Caco-2 (cell line): ENCODE measurements at places on chromosomes 12 and 14. TPM values are rescaled to one million over a fixed set of nuclear protein-coding genes. Genes with fewer than 3 reads are reported as not detected.

The GPR162 gene
- total RNA-seq = 0.81 and 1.2 TPM in 2 replicates

The C12orf54 gene
- total RNA-seq = not detected in 2 replicates

The TNS2 gene
- 2.4 and 4.4 TPM in 2 replicates for total RNA-seq

The FAM222A gene
- 17.4 and 18.0 TPM in 2 replicates for total RNA-seq

The TAS2R46 gene
- 2.3 and 3.8 TPM in 2 replicates for total RNA-seq

The OR4K17 gene
- total RNA-seq = not detected in 2 replicates

The KERA gene
- total RNA-seq = not detected in 2 replicates

The GPD1 gene
- 1.5 and 1.9 TPM in 2 replicates for total RNA-seq

The HOXC6 gene
- total RNA-seq = 10.2 and 12.1 TPM in 2 replicates

The FAM234B gene
- total RNA-seq = 11.2 and 11.4 TPM in 2 replicates

The PLEKHD1 gene
- 0.42 and 0.50 TPM in 2 replicates for total RNA-seq

The BDKRB2 gene
- 1.4 and 2.0 TPM in 2 replicates for total RNA-seq

The SLC6A15 gene
- not detected in 2 replicates for total RNA-seq

The DAO gene
- total RNA-seq = not detected in 2 replicates

The GSG1 gene
- total RNA-seq = not detected in 2 replicates

The SMIM41 gene
- total RNA-seq = not detected in 2 replicates

The GXYLT1 gene
- total RNA-seq = 25.7 and 28.1 TPM in 2 replicates

The RASSF9 gene
- total RNA-seq = 0.20 and 0.35 TPM in 2 replicates

The OVCH1 gene
- not detected in 2 replicates for total RNA-seq

The SLC10A1 gene
- total RNA-seq = 2.6 and 3.8 TPM in 2 replicates

The TMEM260 gene
- total RNA-seq = 24.6 and 32.3 TPM in 2 replicates
